ENCODE measurements at places on chromosomes 11 and 22.

- DNase-seq, result no peak
These were observed 15.3 kb upstream of the RAB30 start for GRCh38 chr11:83087035-83087434.

DNA sequence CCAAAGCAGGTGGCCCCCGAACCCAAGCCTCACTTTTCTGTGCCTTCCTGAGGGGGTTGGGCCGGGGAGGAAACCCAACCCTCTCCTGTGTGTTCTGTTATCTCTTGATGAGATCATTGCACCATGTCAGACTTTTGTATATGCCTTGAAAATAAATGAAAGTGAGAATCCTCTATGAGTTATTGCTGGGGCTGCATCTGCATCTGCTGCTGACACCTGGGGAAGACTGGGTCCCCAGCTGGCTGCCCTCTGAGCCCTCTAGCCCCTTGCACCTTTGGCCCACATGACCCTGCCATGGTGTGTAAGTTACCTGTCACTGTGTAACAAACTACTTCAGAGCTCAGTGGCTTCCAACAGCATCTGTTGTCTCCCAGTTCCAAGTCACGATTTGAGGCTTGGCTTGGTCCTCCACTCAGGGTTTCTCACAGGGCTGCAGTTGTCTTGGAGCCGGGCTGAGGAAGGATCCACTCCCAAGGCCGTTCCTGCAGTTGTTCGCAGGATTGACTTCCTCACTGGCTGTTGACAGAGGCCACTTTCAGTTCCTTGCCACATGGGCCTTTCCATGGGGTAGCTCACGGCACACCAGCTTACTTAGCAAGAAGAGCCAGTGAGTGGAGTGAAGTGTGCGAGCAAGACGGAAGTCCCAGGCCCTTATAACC lies 13.5 kb upstream of the UVRAG start:
- no peak for DNase-seq

- DNase-seq, result no peak
These were observed 40.6 kb upstream of the MN1 start for GRCh38 chr22:27842201-27842600.

DNA sequence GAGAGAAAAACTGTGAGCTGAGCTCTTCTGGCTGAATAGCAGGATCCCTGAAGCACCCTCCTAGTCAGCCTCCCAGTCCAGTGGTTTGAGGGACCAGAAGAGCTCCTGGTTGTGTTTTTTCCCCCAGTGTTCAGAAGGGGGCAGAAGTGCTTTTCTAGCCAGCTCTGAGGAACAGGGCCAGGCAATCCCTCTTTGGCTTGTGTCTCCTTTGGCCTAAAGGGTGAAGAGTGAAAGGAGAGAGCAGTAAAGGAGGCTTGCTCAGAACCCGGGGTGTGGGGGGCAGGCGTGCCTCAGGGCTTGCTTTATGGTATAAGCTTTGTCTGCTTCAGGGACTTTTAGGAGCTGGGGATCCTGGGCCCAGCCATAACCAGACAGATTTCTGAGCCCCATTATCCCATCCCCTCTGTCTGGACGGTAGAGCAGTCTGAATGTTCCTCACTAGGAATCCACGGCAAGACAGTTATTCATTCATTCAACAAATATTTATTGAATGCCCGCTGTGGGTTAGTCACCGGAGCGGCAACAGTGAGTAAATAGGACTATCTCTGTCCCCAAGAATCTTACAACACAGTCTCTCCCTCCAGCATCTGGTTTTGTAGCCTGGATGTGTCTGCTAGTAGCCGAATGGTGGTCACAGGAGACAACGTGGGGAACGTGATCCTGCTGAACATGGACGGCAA lies 14.5 kb downstream of the ACP2 start:
- peak; percentile 80 for DNase-seq

- no peak for DNase-seq
These were observed 195.8 kb downstream of the NELL1 start for GRCh38 chr11:20865161-20865560.

DNA sequence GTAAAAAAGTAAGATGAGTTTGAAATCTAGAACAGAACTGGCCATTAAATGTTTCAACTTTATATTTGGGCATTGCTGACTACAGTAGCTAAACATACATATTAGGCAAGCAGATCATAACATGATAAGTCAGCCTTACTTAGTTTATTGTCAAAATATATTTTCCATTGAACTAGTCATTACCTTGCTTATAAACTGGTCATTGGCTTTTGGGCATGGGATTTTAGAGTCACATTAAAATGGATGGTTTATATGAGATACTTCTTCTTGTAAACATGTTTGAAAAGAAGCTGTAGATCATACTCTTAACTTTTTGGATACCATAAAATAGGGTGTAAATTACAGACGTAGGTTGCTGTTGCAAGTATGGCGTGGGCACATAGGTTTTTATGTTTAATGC lies 2.7 kb downstream of the HIPK3 start:
- no peak for DNase-seq

DNA sequence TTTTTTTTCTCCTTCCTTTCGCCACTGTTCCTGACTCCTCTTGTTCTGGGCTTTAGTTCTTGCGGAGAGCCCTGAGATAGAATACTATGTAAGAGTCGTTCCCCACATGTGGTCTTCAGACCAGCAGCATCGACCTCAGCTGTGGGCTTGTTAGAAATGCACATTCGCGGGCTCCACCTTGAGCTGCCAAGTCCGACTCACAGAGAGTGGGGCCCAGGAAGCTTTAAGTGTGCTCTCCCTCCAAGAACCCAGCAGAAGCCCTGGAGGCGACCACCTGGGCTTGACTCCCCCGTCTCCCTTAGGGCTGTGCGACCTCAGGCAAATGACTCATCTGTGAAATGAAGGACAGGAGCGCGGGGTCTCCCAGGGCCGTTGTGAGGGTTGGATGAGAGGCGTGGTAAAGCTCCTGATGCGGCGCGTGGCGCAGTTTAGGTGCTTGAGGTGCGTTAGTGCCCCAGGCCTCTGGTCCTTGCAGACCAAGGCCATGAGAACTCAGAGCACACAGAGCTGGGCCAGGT lies 18.8 kb downstream of the SAMM50 start:
- DNase-seq, result no peak

DNA sequence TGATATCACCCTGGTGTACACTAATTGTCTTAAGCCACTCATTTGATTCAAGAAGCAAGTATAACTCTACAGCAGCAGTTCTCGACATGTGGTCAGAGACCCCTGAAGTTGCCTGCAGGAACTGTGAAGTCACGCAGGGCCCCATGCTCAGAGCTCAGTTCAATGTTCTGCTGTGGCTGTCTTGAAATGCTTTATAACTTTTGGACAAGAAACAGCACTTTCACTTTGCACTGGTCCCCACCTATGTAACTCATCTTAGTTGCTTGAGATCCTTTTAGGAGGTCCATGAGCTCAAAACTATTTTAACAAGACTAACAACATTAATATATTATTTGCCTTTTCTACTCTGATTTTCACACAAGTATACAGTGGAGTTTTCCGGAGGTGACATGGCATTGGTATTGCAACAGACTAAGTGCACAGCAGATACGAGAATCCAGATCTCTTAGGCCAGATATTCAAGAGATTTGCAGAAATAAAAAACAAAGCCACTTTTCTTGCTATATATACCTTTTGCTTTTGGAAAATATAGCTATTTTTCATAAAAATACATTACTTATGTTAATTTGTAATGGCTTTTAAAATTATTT lies 64.8 kb downstream of the PRR5L start:
- DNase-seq, result peak; percentile 9

- DNase-seq, result no peak
These were observed 1.9 kb upstream of the GRAP2 start for GRCh38 chr22:39898997-39899396.

DNA sequence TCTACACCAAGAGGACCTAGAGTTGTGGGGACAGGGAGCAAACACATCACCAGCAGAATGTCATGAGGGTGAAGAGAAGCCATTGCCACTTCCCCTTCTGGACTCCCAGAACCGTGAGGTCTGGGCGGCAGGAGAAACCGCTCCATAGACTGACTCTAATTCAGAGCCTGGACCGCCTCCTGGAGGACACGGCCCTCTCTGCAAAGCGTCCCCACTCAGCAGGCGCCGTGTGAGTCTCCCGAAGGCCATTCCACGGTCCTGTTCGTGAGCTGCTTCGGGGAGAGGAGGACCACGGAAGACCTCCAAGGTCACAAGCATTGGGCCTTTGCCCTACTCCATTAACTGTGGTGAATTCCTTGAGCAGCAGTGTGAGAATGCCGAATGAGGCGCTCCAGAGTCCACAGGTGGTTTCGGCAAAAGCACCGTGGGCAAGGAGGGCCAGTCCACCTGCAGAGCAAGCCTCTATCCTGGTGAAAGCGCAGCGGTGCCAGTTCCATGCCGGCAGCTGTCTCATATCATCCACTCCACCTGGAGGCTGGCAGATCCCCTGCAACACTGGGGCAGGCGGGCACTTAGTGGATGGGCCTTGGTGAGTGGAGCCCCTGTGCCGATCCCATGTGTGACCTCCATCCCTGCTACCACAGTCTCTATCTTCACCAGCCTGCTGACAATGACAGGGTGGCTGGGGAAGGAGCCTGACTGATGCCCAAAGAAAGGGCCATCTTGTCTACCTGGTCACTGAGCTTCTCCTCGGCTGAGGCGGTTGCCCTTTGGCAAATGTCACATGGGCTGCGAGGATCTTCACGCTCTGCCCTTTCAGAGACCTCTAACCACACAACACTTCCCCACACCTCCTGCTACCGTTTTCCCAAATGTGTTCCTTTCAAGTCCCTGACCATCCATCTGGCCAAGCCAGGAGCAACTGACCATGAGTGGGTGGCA lies 7.5 kb downstream of the C11orf21 start:
- DNase-seq, result no peak

DNA sequence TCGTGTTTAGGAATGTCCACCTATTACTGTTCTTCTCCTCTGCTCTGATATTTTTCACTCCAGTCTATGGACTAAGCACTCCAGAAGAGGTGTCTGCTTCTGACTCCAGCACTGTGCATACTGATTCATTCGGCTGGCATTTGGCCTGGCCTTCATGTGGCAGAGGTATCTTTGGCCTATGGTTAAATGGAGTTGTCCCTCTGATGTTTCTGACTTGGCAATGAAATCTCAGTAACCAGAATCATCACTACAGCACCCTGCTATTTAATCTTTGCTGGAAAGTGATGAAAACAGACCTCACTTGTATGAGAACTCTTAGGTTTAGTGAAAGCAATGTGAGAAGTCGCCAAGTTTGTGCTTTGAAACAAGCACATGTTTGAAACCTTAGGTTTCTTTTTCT lies 155.2 kb downstream of the MAML2 start:
- peak; percentile 86 for DNase-seq

DNA sequence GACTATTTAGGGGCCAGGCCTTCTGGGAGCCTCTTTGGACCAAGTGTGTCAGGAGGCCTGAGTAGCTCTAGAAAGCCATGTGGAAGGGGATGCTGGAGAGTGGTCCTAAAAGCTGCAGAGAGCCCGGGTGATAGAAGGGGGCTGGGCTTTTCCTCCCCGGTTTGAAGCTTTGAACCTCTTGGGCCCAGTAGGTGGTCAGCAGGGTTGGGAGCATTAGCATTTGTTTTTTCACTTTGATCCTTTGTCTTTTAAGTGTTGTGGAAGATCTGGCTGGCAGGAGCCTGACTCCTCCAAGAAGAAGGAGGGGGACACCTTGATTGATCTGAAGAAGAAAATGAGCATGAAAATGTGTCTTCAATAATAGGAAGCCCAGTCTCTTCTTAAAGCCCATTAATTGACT lies 596.6 kb downstream of the INSC start:
- DNase-seq, result no peak

DNA sequence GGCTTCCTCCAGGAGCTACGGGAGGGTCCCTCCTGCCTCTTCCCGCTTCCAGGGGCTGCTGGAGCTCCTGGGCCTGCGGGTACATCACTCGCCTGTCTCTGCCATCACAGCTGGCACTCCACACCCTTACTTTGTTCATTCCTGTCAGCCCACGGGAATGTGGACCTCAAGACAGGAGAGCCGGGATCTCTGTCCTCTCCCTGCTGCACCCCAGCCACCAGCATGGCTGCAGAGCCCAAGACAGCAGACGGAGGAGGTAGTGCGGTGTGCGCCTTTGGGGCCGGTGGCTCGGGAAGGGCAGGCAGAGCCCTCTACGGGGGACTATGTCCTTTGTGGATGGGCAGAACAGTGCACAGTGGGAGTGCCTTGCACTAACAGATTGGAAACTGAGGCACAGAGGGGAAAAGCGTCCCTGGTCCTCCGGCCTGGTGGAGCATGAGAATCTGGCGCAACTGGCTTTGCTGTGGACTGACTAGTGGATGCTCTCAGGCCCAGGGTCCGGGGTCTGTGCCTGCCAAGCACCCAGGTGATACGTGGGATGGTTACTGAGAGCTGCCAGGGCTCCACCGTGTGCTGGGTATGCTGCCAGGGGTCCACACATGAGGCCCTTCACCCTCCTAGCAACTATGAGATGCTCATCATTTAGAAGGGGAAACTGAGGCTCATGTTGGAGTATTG lies 47.3 kb downstream of the IGF2 start:
- no peak for DNase-seq

DNA sequence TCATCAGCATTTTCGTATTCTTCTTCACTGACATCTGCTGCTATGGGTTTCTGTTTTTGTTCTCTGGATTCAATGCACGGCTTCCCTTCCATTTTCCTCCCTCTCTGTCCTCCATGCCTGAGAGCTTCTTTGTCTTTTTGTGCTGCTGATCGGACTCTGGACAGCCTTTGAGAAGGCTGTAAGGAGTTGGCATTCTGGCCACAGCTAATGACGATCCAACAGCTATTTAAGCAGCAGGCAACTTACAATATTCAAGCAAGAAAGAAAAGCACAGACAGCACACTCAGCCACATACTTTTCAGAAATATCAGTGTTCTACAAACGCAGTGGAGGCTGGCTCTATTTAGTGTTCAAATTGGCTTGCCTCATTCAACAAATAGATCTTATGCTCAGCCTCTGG lies 60.9 kb upstream of the ZC3H12C start:
- DNase-seq, result no peak

- peak; percentile 80 for DNase-seq
These were observed 7.6 kb downstream of the BAD start for GRCh38 chr11:64276653-64277431.

DNA sequence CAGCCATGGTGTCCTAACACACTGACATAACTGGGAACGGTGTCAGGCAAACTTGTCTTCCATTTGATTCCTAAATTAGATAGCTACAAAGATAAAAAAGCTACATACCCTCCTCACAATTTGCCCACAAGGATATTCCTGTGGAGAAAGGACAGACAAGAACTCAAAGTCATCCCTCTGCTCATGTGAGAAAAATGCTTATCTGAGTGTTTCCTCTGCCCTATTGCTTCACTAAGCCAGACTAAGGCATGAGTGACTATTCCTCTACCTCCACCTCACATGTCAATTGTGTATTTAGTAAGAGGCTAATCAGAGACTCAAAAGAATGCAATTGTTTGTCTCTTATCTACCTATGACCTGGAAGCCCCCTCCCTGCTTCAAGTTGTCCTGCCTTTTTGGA lies 247.7 kb downstream of the DDX10 start:
- DNase-seq, result peak; percentile 59

GRCh38 chr11:44785856-44786607 lies 59.3 kb downstream of the TSPAN18 start:
- no peak for DNase-seq

DNA sequence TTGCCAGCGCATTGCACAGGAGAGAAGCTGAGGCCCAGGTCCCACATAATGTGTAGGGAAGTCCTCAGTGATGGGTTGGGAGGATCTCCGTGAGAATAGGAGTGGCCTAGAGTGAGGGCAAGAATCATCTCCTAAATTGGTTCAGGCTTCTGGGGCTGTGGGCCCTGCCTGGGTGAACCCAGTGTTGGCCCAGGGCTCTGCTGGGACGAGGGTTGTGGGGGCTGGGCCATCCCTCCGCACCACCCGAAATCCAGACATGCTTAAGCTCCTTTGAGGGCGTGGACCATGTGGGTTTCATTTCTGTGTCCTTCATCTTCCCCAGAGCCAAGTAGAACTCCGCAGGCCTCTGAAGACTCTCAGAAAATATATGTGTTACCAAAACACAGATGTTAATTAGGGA lies 3.7 kb downstream of the MICALL1 start:
- peak; percentile 84 for DNase-seq
